Effector CD4-positive, alpha-beta T cell (primary cell): ENCODE measurements at places on chromosomes 6 and 20.

DNA sequence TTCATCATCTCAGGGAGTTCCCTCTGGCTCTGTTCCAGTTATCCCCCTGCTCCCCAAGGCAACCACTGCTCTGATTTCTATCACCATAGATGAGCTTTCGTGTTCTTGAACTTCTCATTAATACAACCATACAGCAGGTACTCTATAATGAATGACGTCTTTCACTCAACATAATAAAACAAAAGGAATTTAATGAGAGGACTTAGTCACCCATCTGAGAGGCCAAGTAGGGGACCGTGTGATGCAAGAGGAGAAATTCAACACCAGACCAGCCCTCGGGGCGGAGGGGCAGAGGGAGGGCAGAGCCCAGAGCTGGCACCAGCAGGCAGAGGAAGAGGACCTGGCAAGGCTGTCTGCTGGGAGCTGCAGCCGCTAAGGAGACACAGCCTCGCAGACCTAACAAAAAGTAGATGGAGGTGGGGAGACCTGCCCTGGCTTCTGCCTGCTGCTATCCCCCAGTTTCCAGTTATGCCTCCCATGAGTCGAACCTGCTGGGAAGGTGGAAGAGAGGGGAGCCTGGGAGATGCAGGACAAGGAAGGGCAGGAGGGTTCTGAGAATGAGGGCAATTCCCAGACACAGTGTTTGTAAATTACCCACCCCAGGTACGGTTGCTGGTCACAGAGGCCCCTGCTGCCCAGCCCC, 13.8 kb downstream of the CCN5 start:
- DNase-seq: no peak

- DNase-seq: no peak
Observed at GRCh38 chr6:40520084-40520483, 67.1 kb downstream of the LRFN2 start.

DNA sequence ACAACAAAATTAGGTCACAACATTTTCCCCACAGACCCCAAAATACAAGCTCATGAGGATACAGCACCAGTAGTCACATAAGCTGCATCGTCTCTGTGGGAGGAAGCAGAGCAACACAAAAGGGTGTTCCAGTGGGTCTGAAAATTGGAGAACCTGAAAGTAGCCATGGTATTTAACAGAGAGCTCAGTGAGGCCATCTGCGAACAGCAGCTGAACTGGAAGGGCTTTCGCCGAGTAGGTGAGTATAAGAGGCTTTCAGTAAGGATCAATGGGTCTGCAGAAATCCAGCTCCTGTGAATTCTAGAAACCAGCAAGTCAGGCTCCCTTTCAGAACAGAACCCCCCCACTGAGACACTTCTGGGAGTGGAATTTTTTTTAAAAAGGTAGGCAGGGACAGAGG, 120.0 kb upstream of the RREB1 start:
- no peak for DNase-seq

DNA sequence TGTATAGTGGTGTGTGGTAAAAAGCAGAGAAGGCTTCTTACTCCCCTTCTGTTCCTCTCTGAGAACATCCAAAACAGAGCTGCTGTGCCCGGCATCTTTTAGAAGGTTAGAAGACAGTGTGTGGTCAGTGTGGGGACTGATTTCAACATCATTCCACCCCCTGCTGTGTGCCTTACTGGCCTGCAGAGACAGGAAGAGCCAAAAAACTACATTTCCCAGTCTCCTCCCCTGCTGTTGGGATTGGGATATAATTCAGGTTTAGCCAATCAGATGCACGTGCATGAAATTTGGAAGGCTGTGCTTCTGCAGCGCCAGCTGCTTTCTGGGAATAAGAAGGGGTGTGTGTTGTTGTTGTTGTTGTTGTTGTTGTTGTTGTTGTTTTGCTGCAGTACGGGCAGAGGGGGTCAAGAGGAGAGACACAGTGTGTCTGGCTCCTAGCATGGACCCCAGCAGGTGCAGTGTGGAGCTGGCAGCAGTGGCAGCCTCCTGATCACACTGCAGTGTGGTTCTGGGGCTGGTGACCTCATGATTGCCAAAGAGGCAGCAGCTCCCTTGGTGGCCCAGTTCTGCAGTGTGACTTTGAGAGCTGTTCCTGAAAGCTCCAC, 74.7 kb downstream of the MRPL14 start:
- no peak for DNase-seq

DNA sequence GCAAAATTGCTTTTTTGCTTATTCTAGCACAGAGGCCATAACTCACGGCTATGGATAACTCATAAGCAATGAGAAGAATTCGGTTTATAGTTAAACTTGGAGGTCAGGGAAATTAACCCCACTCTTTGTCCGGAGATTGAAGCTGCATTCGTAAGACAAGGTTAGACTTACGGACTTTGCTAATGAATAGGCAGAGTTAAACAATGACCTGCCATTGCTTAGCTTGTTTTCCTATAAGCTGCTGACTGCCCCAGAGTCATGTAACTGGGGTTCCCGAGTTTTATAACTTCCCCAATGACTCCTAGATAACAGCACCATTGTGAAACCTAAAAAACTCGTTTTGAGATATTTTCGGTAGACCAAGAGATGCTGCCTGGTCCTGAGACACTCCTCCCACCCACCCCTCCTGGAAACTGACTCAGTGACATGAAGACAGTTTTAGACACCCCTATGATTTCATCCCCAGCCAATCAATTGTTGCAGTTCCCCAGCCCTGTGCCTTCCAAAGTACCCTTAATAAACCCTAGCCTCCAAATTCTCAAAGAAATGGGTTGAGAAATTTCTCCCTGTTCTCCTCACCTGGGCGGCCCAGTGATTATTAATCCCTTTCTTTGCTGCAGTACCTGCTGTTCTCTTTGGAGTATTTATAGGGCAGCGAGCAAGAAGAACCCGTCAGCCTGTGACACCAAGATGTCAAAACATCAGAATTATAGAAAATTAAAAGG, 33.1 kb upstream of the MCUR1 start:
- DNase-seq: no peak

GRCh38 chr20:56217829-56218228, 30.7 kb upstream of the MC3R start:
- no peak for DNase-seq
